ENCODE measurements at places on chromosomes 1 and 21. TPM values are rescaled to one million over a fixed set of nuclear protein-coding genes. Genes with fewer than 3 reads are reported as not detected.

Gene AMPD1
- not detected for total RNA-seq

Gene MX1
- total RNA-seq = 6.4 TPM

Gene UMODL1
- not detected for total RNA-seq

Gene VCAM1
- total RNA-seq = not detected

Gene DMBX1
- 0.79 TPM for total RNA-seq

DNA sequence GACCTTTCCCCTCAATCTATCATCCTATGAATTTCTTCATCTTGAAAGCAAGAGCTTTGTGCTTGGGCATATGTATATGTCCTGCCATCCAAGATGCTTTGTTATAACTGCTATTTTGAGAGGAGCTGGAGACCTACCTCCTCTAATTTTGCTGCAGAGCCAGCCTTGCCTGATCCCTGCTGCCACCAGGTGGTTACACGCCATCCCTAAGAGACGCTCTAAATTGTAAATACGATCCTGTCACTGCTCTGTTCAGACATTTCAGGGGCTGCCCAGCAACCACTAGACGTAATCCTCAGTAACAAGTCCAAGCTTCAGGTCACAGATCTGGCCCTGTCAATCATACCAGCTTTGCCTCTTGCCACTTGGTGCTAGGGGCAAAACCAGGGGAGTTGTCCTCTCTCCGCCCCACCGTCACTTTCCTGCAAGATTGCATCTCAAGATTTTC is 32.9 kb downstream of the GPA33 start:
- H3K4me1 ChIP-seq = no peaks in the 10 kb centered on the region
- peak; percentile 63 for DNase-seq
- no peaks in the 10 kb centered on the region for H3K36me3 ChIP-seq
- no peaks in the 10 kb centered on the region for H3K27me3 ChIP-seq

DNA sequence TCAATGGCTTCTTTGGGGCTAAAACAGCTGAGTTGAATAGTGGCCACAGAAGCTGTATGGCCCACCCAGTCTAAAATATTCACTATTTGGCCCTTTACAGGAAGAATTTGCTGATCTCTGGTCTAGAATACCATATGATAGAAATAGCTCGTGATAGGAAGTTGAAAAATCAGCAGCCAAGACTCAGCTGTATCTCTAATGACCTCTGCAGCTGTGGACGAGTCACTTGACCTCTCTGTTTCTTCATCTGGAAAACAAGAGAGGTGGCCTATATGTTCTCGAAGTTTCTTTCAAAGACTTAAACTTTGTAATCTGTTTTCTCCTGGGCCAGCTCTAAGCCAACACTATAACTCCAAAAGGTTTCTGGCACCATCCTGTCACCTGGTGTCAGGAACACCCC is 129.2 kb downstream of the ZBTB18 start:
- DNase-seq = no peak
- no peak overlapping the region for H3K4me3 ChIP-seq
- H3K4me1 ChIP-seq = no peaks in the 10 kb centered on the region
- no peaks in the 10 kb centered on the region for H3K27me3 ChIP-seq

GRCh38 chr1:242132121-242132817 is 133.4 kb upstream of the MAP1LC3C start:
- no peak for DNase-seq
- H3K27ac ChIP-seq = no peak overlapping the region
- H3K4me1 ChIP-seq = no peaks in the 10 kb centered on the region
- H3K36me3 ChIP-seq = no peaks in the 10 kb centered on the region
- peaks cover 5% of the 10 kb centered on the region for H3K27me3 ChIP-seq
- H3K4me3 ChIP-seq = no peak overlapping the region

GRCh38 chr1:20137055-20137454 is 2.1 kb upstream of the PLA2G2F start:
- no peaks in the 10 kb centered on the region for H3K27me3 ChIP-seq
- H3K4me3 ChIP-seq = no peak overlapping the region
- H3K27ac ChIP-seq = peak overlapping the region; percentile 61
- no peaks in the 10 kb centered on the region for H3K36me3 ChIP-seq

GRCh38 chr1:162712317-162713029 is 78.0 kb upstream of the HSD17B7 start:
- peaks cover 12% of the 10 kb centered on the region for H3K4me1 ChIP-seq
- no peak for DNase-seq
- no peaks in the 10 kb centered on the region for H3K27me3 ChIP-seq
- H3K4me3 ChIP-seq = no peak overlapping the region
- no peaks in the 10 kb centered on the region for H3K36me3 ChIP-seq

DNA sequence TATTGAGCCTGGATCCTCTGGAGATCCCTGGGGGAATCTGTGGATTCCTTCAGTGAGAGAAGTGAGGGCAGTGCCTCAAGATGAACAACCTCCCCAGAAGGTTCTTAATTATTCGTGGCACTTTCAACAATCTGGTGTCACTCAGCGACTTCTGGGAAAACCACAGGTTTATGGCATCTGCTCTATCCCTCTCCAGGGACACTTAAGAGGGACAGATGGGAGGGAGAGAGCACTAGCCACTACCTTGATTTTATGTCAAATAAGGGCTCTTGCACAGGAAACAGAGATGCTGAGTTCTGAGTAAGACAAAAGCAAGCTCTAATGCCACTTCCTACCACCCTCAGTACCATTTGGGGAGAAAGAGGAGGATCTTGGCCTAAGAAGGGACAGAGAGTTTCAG is 21.2 kb upstream of the CHI3L1 start:
- no peaks in the 10 kb centered on the region for H3K36me3 ChIP-seq
- DNase-seq = no peak
- H3K4me3 ChIP-seq = no peak overlapping the region
- no peaks in the 10 kb centered on the region for H3K27me3 ChIP-seq
- H3K27ac ChIP-seq = no peak overlapping the region

- no peak overlapping the region for H3K27ac ChIP-seq
- H3K27me3 ChIP-seq = no peaks in the 10 kb centered on the region
- H3K36me3 ChIP-seq = peaks cover 15% of the 10 kb centered on the region
- H3K4me3 ChIP-seq = no peak overlapping the region
- DNase-seq = no peak
These were observed 147.1 kb downstream of the PGBD5 start for GRCh38 chr1:230278871-230279582.
